Prostate gland (tissue), 2 donors: ENCODE measurements at places on chromosomes 5 and 9. TPM values are rescaled to one million over a fixed set of nuclear protein-coding genes. Genes with fewer than 3 reads are reported as not detected.

The SUSD1 gene
- 10.6 TPM for total RNA-seq

DNA sequence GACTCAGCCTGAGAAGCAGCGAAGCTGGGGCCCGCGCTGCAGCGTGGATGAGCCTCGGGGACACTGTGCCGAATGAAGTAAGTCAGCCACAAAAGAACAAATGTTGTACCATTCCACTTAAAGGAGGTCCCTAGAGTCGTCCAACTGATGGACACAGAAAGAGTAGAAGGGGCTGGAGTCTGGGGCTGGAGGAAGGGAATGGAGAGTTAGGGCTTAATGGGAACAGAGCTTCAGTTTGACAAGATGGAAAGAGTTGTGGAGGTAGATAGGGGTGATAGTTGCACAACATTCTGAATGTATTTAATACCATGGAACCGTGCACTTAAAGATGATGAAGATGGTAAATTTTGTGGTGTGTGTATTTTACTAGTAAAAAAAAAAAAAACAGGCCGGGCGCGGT lies 119.9 kb downstream of the EHMT1 start:
- H3K27me3 ChIP-seq: no peaks in the 10 kb centered on the region
- no peak for DNase-seq
- H3K36me3 ChIP-seq: no peaks in the 10 kb centered on the region
- H3K4me3 ChIP-seq: no peak overlapping the region
- no peaks in the 10 kb centered on the region for H3K4me1 ChIP-seq
- no peak overlapping the region for H3K27ac ChIP-seq

- H3K27me3 ChIP-seq: no peaks in the 10 kb centered on the region
- no peaks in the 10 kb centered on the region for H3K36me3 ChIP-seq
- no peaks in the 10 kb centered on the region for H3K4me1 ChIP-seq
- H3K27ac ChIP-seq: no peak overlapping the region
Measured at GRCh38 chr9:100213730-100214477, 114.9 kb downstream of the INVS start.

DNA sequence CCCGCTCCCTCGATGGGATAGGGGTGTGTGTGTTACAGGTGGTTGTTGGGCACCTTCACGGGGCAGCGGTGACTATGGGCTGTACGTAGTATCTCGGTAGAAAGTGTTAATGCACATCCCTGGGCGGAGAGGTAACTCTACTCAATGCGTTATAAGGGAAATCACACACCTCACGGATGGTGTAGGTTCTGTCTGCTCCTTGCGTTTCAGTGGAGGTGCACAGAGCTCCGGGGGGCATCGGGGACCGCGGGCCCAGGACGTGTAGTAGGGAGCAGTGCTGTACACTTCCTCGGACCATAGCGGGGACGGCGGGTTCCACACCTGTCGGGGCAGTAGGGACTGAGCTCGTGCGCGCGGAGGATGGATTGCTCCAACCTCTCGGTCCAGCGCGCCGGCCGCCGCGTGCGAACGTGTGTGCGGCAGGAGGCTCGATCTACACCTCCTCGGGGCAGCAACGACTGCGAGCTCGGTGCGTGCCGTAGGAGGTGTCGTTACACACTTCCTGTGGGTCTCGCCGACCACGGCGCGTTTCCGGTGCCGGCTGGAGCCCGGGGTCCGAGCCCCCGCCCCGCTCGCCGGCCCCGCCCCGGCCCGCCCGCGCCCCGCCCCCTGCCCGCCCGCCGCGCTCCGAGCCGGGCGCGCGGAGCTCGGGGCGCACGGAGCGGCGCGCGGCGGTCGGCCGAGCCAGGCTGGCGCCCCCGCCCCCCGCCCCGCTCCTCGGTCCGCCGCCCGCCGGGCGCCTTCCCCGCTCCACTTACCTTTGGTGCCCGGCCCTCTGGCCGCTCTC lies at the start of gene KIAA1958:
Gene KIAA1958, plus strand, starts transcription at position 607 of the 787 bp plus-strand sequence. CDS start 87,254 bp downstream, outside the sequence.
- no peaks in the 10 kb centered on the region for H3K36me3 ChIP-seq
- peak within 1 kb of the TSS; percentile 83 for H3K4me3 ChIP-seq
- H3K27ac ChIP-seq: peak within 1 kb of the TSS; percentile 80
- DNase-seq: peak; percentile 82
- H3K4me1 ChIP-seq: no peaks in the 10 kb centered on the region
- H3K27me3 ChIP-seq: no peaks in the 10 kb centered on the region

DNA sequence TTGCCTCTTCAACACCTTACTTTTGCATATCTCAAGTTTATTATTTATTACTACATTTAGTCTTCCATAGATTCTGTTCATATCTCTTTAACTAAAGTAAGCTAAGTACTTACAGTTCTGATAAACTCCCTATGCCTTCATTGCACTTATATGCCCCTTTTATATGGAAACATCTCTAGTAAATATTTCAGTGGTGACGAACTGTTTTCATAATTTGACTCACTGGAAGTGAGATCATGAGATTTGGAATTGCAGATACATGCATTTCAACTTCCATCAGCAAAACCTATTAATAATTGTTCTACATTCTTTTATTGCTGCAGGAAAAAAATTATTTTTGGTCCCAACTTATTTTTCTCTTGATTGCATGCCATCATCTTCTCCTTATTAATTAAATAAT lies 263.5 kb downstream of the CD180 start:
- H3K4me3 ChIP-seq: no peak overlapping the region
- no peaks in the 10 kb centered on the region for H3K36me3 ChIP-seq
- no peak overlapping the region for H3K27ac ChIP-seq
- H3K27me3 ChIP-seq: no peaks in the 10 kb centered on the region
- DNase-seq: no peak
